ENCODE measurements at places on chromosomes 2 and 18.

DNA sequence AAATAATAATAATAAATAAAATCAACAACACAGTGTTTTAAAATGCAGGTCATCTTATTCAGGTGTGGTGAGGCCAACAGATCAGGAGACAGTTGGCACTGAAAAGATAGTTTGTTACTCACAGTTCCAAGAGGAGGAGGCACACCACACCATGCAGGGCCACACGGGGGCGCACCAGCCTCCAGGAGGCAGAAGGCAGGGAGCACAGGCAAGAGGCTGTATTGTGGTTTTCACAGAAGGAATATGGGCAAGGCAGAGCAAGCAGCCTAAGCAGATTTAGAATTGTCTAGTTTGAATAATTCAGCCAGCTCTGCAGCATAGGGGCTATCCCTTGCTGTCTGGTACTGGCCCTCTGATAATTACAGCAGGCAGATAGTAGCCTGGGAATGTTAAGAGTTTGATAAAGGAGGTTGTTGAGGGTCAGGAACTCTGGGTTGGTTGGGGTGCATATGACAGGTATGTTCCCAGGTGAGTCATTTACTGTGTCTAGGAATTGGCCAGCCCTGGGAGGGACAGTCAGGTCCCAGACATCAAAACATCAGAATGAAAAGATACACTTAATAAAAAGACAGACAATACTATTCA, 31.3 kb downstream of the KIAA2012 start:
- DNase-seq: peak; percentile 16

GRCh38 chr18:23283916-23284430, 148.7 kb downstream of the CABLES1 start:
- DNase-seq: no peak

- no peak for DNase-seq
Measured at GRCh38 chr2:10647441-10647840, 42.3 kb downstream of the NOL10 start.

- DNase-seq: no peak
Measured at GRCh38 chr18:8938817-8939216, 163.7 kb upstream of the NDUFV2 start.

DNA sequence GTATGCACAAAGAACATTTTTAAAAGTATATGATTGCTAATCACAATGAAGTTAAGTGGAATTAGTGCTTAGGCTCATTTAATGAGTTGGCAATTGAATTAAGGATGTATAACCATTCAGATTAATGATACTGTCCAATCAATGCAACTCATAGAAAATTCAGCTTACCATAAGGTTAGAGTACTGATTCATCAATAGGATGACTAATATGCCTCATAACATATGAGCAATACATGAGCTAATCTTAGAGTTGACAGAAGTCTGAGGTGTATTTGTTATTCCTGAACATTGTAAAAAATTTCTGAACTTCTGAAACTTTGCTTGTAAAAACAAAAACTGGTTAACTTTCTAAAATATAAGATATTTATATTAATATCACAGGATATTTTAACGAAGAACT, 118.3 kb upstream of the NETO1 start:
- DNase-seq: no peak

- DNase-seq: no peak
Measured at GRCh38 chr18:46624127-46624526, 32.9 kb downstream of the LOXHD1 start.

- no peak for DNase-seq
Measured at GRCh38 chr2:152481881-152482583, 147.1 kb downstream of the FMNL2 start.

Measured in GM12892 (cell line).